ENCODE measurements at places on chromosomes 11 and 22. TPM values are rescaled to one million over a fixed set of nuclear protein-coding genes. Genes with fewer than 3 reads are reported as not detected.

Gene KDM4D
- total RNA-seq, result 0.22 TPM

Gene PEX26
- total RNA-seq, result 13.3 TPM

Gene MPPED2
- total RNA-seq, result 0.20 TPM

Gene FREY1
- total RNA-seq, result 0.99 TPM

Gene RIBC2
- total RNA-seq, result 0.22 TPM

Gene CSF2RB
- total RNA-seq, result 1.4 TPM

Gene SYCE3
- total RNA-seq, result not detected

Gene LTO1
- 12.1 TPM for total RNA-seq

Gene ZC3H12C
- total RNA-seq, result 13.7 TPM

Gene BCR
- 129 TPM for total RNA-seq

Gene C11orf65
- under 0.01 TPM for total RNA-seq

Gene RIC3
- total RNA-seq, result not detected

Gene MAPK11
- 21.8 TPM for total RNA-seq

Gene CRYBA4
- total RNA-seq, result not detected

Gene A4GALT
- total RNA-seq, result 43.8 TPM

Gene CERK
- total RNA-seq, result 80.6 TPM

Gene SERHL2
- 3.8 TPM for total RNA-seq

Gene ARFGAP2
- 69.8 TPM for total RNA-seq

Gene APOBEC3B
- total RNA-seq, result 1.3 TPM

Gene TNKS1BP1
- 44.6 TPM for total RNA-seq

Gene TSPAN32
- total RNA-seq, result not detected

All from lung microvascular endothelial cell (primary cell).